Prostate gland (tissue), 2 donors: ENCODE measurements at places on chromosomes 2 and 18. TPM values are rescaled to one million over a fixed set of nuclear protein-coding genes. Genes with fewer than 3 reads are reported as not detected.

DNA sequence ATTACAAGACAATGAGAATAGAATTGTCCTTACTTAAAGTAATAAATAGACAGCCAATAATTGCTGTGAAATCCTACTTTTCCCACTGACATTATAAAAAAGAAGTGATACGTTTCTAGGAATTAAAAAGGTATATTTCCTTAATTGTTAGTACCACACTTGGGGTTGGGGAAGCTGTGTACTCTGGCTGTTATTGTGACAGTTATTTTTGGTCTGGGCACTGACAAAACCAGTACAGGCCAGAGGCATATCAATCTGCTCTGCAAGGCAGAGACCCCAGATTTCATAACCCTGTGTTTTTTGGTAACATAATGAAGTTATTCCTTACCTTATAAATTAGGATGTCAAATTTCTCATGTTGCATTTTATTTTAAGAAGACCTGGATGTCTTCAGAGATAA, 66.5 kb downstream of the RAB10 start:
- no peak for DNase-seq
- no peaks in the 10 kb centered on the region for H3K36me3 ChIP-seq
- H3K4me3 ChIP-seq, result no peak overlapping the region

DNA sequence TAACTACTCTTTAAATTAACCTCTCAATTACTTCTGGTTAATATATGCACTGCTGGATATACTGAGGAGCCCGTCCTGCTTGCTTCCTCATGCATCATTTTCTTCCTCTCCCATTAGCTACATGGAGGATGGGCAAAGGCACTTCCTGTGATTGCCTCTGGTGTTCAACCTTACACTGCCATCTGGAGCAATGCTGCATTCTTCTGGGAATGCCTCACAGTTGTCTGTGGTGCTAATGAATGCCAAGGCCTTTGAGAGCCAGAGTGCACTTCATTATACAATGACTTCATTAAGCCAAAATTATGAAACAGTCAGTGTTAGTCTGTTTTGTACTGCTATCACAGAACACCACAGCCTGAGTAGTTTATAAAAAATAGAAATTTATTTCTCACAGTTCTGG, 134.8 kb upstream of the DOCK10 start:
- no peak overlapping the region for H3K27ac ChIP-seq
- no peaks in the 10 kb centered on the region for H3K27me3 ChIP-seq
- no peaks in the 10 kb centered on the region for H3K4me1 ChIP-seq
- no peak for DNase-seq

Gene CHRNA1
- total RNA-seq, result not detected

Gene TSPYL6
- not detected for total RNA-seq

DNA sequence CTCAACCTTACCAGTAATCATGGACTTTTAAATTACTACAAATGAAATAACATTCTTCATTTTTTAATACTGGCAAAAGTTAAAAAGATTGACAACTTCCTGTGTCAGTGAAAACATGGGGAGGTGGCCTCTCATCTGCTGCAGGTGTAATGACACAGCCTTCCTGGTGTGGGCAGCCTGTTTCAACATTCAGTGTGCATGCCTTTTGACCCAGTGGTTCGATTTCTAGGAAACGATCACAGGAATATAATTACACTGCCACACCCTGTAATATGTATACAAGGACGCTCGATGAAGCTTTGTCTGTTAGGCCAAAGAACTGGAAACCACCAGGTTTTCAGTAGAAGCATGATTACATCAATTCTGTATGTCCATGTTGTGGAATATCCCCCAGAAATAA, 68.7 kb downstream of the MTHFD2 start:
- no peak for DNase-seq
- no peaks in the 10 kb centered on the region for H3K27me3 ChIP-seq
- no peaks in the 10 kb centered on the region for H3K4me1 ChIP-seq
- H3K4me3 ChIP-seq, result no peak overlapping the region
- H3K27ac ChIP-seq, result no peak overlapping the region
- no peaks in the 10 kb centered on the region for H3K36me3 ChIP-seq

Gene ACVR1C
- 2.0 TPM for total RNA-seq

Gene MARCHF4
- not detected for total RNA-seq

Gene TSGA10
- total RNA-seq, result 19.0 TPM

Gene CAVIN2
- total RNA-seq, result 27.1 TPM

Gene PKDCC
- 61.4 TPM for total RNA-seq

Gene TYMS
- total RNA-seq, result 9.6 TPM

GRCh38 chr18:80202264-80202998, 44.9 kb downstream of the PARD6G start:
- no peaks in the 10 kb centered on the region for H3K27me3 ChIP-seq
- H3K4me3 ChIP-seq, result no peak overlapping the region
- no peak overlapping the region for H3K27ac ChIP-seq
- no peaks in the 10 kb centered on the region for H3K4me1 ChIP-seq

- H3K4me3 ChIP-seq, result peak within 1 kb of the TSS; percentile 94
- H3K27me3 ChIP-seq, result no peaks in the 10 kb centered on the region
- peak; percentile 86 for DNase-seq
These were observed at the start of gene TMSB10 for GRCh38 chr2:84905181-84906107. TMSB10 (plus strand) TSS chr2:84905656.

Gene NT5DC4
- 0.23 TPM for total RNA-seq

DNA sequence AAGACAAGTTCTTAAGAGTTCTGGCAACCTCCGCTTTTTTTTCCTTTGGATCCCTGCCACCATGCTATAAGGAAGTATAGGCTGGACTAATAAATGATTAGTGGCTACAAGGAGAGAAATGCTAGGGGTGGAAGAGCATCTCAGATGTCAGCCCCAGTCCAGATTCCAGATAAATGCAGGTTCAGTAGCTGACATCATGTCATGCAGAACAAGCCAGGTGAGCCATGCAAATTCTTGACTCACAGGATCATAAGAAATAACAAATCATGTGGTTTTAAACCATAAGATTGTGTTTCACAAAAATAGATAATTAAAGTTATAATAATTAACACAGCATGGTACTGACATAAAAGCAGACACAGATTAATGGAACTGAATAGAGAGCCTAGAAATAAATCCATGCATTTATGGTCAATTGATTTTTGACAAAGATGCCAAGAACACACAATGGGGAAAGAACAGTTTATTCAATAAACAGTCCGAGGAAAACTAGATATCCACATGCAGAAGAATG, 152.9 kb upstream of the SESTD1 start:
- no peaks in the 10 kb centered on the region for H3K4me1 ChIP-seq
- no peaks in the 10 kb centered on the region for H3K36me3 ChIP-seq
- H3K4me3 ChIP-seq, result no peak overlapping the region
- no peak overlapping the region for H3K27ac ChIP-seq
- DNase-seq, result no peak

DNA sequence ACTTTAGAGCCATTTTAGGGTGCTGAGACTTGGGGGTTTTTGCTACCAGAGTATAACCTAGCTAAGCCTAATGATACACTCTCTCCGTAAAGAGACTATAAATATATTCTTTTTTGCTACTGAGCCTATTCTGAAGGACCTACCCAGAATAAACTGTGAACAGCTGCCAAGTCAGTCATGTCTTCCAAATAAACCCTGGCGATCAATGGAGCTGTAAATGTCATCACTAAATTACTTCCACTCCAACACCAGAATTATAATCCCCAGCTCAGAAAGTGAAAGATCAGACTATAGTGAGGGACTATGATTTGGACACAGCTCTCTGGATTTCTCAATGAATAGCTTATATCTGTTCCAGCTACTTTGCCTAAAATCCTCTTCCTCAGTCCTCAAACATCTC, 178.9 kb downstream of the METTL4 start:
- no peaks in the 10 kb centered on the region for H3K36me3 ChIP-seq
- H3K4me1 ChIP-seq, result no peaks in the 10 kb centered on the region
- DNase-seq, result no peak
- no peak overlapping the region for H3K27ac ChIP-seq

DNA sequence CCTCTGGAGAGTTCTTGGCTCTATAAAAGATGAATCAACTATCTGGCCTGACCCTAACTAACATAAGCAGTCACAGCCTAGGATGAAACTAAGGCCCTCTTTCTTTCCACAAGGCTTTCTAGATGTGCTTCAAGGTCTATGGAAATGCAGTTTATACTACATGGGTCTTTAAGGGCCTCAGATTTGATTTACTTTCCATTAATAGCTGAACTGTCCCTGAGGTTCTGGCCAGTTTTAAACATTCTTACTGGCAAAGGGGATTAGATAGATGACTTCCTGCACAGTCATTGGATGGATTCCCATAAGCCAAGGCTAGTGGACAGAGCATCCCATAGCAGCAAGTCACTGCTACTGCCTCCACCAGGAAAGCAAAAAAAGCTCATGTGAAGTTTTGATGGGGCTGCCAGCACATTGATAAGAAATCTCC, 38.1 kb upstream of the LCLAT1 start:
- H3K4me1 ChIP-seq, result no peaks in the 10 kb centered on the region
- no peak overlapping the region for H3K4me3 ChIP-seq
- no peaks in the 10 kb centered on the region for H3K36me3 ChIP-seq

- no peak overlapping the region for H3K4me3 ChIP-seq
- no peak overlapping the region for H3K27ac ChIP-seq
- no peaks in the 10 kb centered on the region for H3K4me1 ChIP-seq
These were observed 435.1 kb downstream of the MTX2 start for GRCh38 chr2:176704282-176704858.

Gene RNPEPL1
- total RNA-seq, result 36.9 TPM

- H3K27ac ChIP-seq, result no peak overlapping the region
- H3K4me1 ChIP-seq, result no peaks in the 10 kb centered on the region
- no peak overlapping the region for H3K4me3 ChIP-seq
These were observed 97.2 kb downstream of the AGPS start for GRCh38 chr2:177489719-177490301.

Gene ST6GAL2
- 48.3 TPM for total RNA-seq

DNA sequence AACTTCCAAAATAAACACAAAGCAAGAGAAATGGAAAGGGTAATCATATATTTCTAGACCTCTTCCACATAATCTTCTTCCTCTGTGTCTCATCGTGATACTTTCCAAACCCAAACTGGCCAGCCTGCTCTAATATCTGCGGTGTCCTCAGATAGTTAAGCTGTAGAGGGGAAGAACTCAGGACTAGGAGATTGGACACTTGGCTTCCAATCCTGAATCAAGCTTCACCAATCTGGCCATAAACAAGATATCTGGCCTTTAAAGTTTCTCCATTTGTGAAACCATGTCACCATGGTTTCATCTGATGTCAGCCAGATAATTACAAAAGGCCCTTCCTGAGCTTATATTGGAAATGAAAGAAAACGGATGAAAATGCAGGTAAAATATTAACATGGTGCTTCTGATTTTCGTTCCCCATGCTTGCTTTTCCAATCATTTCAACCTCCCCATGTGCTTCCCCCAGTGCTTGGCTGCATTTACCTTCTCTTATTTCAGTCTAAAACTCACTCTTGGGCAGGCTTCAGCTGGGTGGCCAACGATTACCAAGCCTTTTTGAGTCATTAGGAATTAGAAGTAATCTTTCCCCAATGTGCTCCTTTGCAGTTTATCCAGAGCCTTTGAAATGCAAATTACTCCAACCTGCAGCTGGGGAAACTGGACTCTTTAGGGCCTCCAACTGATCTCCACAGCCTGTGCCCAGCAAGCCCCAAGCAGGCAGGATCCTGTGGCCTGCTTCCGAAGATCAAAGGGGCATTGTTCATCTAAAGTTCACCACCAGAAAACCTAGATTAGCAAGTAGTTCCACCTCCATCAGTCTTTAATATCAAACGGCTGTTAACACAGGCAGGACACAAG, 44.5 kb upstream of the MYCN start:
- no peaks in the 10 kb centered on the region for H3K27me3 ChIP-seq
- no peak overlapping the region for H3K4me3 ChIP-seq
- H3K27ac ChIP-seq, result no peak overlapping the region
- no peaks in the 10 kb centered on the region for H3K36me3 ChIP-seq
- DNase-seq, result no peak

DNA sequence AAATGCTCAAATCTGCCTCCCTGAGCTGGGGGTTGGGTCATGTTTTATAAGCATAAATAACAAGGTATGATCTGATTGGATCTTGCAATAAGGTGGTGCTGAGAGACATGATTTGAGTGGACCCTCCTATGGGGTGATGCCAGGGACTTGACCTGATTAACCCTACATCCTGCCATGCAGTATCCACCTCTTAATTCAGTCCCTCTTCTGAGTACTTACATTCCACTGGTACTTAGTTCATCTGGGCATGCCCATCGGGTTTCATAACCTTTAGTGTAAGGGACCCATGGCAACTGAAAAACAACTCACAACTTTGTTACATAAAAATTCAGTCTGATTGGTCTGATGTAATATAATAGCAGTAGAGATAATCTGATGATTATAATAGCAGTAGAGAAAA, 397.9 kb upstream of the HNMT start:
- no peak overlapping the region for H3K4me3 ChIP-seq
- DNase-seq, result no peak
- H3K4me1 ChIP-seq, result no peaks in the 10 kb centered on the region
- H3K36me3 ChIP-seq, result no peaks in the 10 kb centered on the region
- H3K27me3 ChIP-seq, result no peaks in the 10 kb centered on the region

Gene CNTNAP5
- 0.11 TPM for total RNA-seq
